ENCODE measurements at places on chromosomes 1 and 21.

GRCh38 chr1:204962742-204963632, 80.0 kb upstream of the CNTN2 start:
- DNase-seq = no peak

- DNase-seq = peak; percentile 6
Observed at GRCh38 chr1:103529746-103530145, 4.2 kb downstream of the RNPC3 start.

DNA sequence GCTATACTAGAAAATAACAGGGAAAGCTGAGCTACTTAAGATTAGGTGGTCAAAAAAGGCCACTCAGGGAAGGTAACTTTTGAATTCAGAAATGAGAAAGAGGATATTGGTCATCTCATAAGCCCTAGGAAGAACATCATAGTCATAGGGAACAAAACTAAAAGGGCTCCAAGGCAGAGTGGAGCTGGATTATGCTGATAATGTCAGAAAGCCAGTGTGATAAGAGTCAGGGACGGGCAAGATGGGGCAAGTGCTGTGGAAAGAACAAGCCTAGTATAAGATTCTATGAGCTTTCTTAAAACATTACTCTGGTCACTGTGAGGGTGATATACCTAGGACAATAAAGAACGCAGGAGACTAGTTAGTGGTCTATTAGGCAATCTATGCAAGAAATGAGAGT, 106.6 kb downstream of the DUSP10 start:
- no peak for DNase-seq

GRCh38 chr1:228964178-228965089, 229.2 kb downstream of the RHOU start:
- DNase-seq = peak; percentile 78

DNA sequence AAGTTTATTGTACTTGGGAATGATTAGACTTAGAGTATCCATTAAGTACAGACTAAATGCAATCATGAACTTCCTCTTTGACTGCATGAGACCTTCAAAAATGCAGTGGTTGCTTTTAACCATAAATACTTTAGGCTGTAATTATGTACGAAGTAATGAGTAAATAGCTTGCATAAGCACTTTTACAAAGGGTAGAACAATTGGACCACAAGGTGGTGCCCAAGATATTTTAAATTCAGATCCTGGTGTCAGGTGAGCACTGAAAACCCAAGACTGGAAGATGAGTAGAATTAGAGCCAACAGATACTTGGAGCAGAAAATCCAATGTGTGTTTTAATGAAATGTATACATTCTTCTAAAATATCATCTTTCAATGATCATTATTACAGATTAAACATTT, 43.4 kb upstream of the RHOU start:
- DNase-seq = peak; percentile 47

DNA sequence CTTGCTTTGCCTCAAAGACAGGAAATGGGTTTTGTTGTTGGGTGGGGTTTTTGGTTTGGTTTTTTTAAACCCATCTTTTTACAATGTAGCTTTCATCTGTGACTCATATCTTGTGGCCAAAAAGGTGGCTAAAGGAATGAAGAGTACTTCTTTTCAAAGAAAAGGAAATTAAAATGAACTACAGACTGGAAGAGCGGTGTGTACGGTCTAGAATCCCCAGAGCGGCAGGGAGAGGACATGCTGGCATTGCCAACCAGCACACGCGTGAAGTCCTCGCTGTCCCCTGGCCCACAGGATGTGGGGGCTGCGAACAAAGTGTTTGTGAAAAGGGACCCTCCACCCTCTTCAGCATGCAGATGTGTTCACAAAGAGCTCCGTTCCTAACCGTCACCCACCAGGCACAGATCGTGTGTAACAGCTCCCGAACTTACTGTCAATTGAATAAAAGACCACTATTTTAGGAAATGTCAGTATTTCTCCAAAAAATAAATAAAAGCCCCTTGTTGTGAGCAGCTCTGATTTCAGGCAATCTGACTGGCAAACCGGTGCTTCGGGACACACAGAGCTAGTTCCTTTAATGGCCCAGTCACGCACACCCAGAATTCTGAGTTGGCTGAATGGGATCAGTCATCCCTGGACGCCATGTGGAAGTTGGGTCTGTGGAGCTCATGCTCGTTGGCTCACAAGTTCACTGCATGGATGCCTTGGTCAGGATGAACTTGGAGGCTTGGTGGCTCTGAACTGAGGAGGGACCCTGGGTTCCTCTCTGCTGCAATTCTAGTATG, 602.9 kb downstream of the NPHP4 start:
- DNase-seq = no peak

GRCh38 chr1:63223426-63223825, 98.9 kb upstream of the FOXD3 start:
- no peak for DNase-seq

- no peak for DNase-seq
Observed at GRCh38 chr1:111842411-111842810, 86.7 kb downstream of the DDX20 start.

- no peak for DNase-seq
Observed at GRCh38 chr1:152049291-152050083, 12.7 kb upstream of the S100A11 start.

GRCh38 chr21:41508415-41509144, 622 bp upstream of the TMPRSS2 start:
- DNase-seq = no peak

- no peak for DNase-seq
Observed at GRCh38 chr21:39315603-39316445, 2.4 kb upstream of the BRWD1 start.

DNA sequence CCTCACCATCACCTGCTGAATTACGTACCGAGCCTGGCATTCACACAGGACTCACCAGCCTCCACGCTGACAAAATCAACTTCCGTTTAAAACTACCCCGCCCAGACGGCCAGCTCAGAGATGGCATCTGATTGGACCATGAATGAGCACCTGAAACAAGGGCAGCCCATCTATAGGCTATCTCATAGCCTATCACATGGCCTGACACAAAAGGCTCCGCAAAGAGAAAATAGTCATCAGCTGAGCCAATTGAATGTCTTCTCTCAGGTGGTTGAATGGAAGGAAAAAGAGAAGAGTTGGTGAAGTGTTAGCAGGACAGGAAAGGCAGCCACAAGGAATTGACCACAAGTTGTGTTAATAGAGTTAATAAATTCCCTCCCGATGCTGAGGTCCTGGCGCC, 50.6 kb upstream of the ZC3H12A start:
- no peak for DNase-seq

GRCh38 chr1:109790329-109790728, 26.6 kb upstream of the EPS8L3 start:
- no peak for DNase-seq
